ENCODE measurements at places on chromosomes 3 and 15. TPM values are rescaled to one million over a fixed set of nuclear protein-coding genes. Genes with fewer than 3 reads are reported as not detected.

DNA sequence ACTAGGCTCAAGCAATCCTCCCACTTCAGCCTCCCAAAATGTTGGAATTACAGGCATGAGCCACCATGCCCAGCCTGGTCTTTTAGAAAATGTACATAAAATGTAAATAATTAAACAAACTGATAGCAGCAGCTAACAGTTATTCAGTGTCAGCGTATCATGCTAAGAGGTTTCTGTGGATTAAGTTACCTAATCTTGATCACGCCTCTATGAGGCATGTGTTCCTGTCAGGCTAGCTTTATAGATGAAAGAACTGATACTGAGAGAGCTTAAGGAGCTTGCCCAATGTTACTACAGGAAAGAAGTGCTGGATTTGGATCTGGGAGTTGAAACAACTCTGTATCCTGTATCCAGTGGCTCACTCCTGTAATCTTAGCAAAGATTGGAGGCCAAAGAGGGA is 11.2 kb upstream of the MST1R start:
- no peaks in the 10 kb centered on the region for H3K36me3 ChIP-seq
- peaks cover 9% of the 10 kb centered on the region for H3K4me1 ChIP-seq

DNA sequence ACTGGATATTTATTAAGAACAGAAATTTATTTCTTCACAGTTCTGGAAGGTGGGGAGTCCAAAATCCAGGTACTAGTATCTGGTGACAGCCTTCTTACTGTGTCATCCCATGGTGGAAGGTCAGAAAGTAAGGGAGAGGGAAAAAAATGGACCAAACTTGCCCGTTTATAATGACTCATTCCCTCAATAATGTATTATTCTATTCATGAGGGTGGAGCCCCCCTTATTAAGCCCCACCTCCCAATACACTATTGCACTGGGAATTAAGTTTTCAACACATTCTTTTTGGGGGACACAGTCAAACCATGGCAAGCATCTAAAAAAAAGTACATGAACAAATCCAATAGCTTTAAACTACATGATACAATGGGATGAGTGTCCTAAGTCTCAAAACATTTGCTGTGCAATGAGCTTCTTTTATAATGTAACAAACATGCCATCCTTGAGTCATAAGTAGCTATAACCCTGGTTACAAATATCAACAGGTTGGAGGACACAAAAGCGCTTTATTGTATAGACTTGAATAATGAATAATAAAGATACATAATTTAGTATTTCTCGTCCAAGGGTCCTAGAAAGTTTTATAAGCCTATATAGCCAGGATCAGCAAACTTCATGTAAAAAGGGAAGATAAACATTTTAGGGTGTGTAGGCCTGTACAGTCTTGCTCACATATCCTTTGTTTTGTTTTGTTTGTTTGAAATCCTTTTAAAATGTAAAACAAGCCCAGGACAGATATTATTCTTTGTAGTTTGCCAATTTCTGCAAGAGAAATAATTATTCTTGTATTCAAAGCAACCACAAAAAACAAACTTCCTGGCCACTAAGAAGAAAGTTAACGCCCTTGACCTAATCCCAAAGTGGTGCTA is 160.6 kb upstream of the RAP2B start:
- H3K4me3 ChIP-seq, result no peak overlapping the region
- H3K27ac ChIP-seq, result no peak overlapping the region
- no peak for DNase-seq
- H3K27me3 ChIP-seq, result no peaks in the 10 kb centered on the region

GRCh38 chr15:31262143-31262530 is 64.5 kb upstream of the KLF13 start:
- no peak for DNase-seq
- H3K4me3 ChIP-seq, result no peak overlapping the region
- H3K36me3 ChIP-seq, result no peaks in the 10 kb centered on the region
- no peaks in the 10 kb centered on the region for H3K27me3 ChIP-seq
- no peaks in the 10 kb centered on the region for H3K4me1 ChIP-seq

DNA sequence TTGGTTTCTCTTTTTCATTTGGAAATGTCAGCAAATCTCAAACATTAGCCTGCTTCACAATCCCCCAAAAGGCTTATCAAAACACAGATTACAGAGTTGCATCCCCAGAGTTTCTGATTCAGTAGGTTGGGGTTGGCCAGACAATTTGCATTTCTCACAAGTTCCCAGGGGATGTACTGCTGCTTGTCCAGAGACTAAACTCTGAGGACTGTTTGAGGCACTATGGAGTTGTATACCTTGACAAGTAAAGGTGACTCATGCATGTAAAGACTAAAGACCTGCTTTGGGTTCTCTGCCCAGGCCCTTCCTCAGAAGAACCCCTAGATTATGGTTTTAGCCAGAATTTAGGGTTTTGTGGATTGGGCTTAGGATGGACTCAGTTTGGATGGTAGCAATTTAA is 151.1 kb upstream of the ARHGEF26 start:
- H3K27ac ChIP-seq, result no peak overlapping the region
- no peaks in the 10 kb centered on the region for H3K4me1 ChIP-seq
- DNase-seq, result no peak
- no peaks in the 10 kb centered on the region for H3K36me3 ChIP-seq

- H3K27ac ChIP-seq, result no peak overlapping the region
- peaks cover 14% of the 10 kb centered on the region for H3K4me1 ChIP-seq
- no peaks in the 10 kb centered on the region for H3K27me3 ChIP-seq
- H3K36me3 ChIP-seq, result no peaks in the 10 kb centered on the region
- no peak overlapping the region for H3K4me3 ChIP-seq
Measured at GRCh38 chr3:114452256-114452655, 158.4 kb downstream of the TIGIT start.

GRCh38 chr3:25064681-25065080 is 363.4 kb upstream of the RARB start:
- H3K27ac ChIP-seq, result no peak overlapping the region
- H3K36me3 ChIP-seq, result no peaks in the 10 kb centered on the region
- H3K27me3 ChIP-seq, result no peaks in the 10 kb centered on the region
- no peak overlapping the region for H3K4me3 ChIP-seq
- DNase-seq, result no peak

DNA sequence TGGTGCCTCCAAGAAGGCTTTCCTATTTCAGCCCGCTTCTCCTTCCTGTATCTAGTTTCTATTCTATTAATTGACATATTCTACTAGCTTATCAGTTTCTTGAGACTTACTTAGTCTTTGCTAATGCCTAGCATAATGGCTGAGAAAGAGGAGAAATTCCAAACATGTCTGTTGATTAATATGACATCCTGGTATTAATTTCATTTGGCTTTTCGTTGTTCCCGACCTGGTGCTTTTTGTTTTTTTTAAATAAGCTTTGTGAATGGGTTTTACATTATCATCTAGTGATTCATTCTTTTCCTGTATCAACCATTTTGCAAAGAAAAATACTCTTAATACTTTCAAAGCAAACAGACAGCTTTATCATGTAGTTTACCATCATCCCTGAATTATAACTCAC is 13.1 kb downstream of the WDR53 start:
- H3K4me3 ChIP-seq, result no peak overlapping the region
- H3K36me3 ChIP-seq, result no peaks in the 10 kb centered on the region

GRCh38 chr3:197802779-197803459 is 11.9 kb downstream of the LRCH3 start:
- no peak overlapping the region for H3K27ac ChIP-seq
- no peaks in the 10 kb centered on the region for H3K36me3 ChIP-seq
- H3K4me1 ChIP-seq, result 0 out of 2 replicates have a peak, but pooled peaks cover 6% of the 10 kb centered on the region
- DNase-seq, result peak; percentile 52
- H3K27me3 ChIP-seq, result no peaks in the 10 kb centered on the region
- H3K4me3 ChIP-seq, result no peak overlapping the region

- DNase-seq, result peak; percentile 71
- H3K36me3 ChIP-seq, result no peaks in the 10 kb centered on the region
- peak overlapping the region; percentile 80 for H3K27ac ChIP-seq
- H3K4me3 ChIP-seq, result peak overlapping the region; percentile 93
- H3K4me1 ChIP-seq, result peaks cover 18% of the 10 kb centered on the region
Measured at GRCh38 chr3:179148616-179149405, 654 bp downstream of the PIK3CA start.

DNA sequence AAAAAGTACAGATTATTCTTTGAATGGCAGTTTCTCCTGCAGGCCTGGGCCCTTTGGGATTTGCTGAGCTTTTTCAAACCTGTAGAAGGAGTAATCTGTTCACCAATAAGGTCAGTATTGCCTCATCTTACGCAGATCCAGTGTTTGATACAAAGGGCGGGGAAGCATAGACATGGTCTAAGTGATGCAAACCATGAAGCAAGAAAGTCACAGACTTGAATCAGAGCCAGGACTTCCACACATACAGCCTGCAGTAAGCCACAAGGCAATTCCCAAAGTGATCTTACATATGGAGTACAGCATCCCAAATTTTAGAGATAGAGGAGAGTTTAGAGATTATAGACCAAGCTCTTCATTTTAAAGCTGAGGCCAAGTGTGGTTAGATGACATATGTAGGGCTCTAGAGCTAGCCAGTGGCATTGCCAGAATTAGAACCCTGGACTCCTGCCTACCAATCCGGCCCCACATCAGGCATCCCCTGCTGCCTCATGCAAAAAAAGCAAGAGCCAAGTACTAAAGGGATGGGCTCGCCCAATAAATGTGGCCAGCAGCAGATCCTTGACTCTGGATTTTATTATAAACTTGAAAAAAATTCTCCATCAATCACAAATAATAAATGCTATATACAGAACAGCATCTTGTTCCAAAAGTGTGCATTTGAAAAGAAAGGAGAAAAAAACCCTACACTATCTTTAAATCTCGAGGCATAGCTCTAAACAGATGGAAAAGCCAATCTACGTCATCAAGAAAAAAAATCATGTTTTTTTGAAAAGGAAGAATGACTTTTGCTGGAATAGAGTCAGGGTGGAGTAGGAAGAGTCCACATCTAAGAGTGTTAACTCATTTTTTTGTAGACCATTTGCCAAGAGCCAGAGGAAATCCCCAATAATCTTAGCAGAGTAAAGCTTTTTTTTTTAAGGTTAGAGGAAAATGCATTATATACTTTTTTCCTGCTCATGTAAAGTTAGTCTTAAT is 24.0 kb downstream of the ABI3BP start:
- H3K4me1 ChIP-seq, result no peaks in the 10 kb centered on the region
- no peak overlapping the region for H3K27ac ChIP-seq
- no peaks in the 10 kb centered on the region for H3K36me3 ChIP-seq
- H3K4me3 ChIP-seq, result no peak overlapping the region

DNA sequence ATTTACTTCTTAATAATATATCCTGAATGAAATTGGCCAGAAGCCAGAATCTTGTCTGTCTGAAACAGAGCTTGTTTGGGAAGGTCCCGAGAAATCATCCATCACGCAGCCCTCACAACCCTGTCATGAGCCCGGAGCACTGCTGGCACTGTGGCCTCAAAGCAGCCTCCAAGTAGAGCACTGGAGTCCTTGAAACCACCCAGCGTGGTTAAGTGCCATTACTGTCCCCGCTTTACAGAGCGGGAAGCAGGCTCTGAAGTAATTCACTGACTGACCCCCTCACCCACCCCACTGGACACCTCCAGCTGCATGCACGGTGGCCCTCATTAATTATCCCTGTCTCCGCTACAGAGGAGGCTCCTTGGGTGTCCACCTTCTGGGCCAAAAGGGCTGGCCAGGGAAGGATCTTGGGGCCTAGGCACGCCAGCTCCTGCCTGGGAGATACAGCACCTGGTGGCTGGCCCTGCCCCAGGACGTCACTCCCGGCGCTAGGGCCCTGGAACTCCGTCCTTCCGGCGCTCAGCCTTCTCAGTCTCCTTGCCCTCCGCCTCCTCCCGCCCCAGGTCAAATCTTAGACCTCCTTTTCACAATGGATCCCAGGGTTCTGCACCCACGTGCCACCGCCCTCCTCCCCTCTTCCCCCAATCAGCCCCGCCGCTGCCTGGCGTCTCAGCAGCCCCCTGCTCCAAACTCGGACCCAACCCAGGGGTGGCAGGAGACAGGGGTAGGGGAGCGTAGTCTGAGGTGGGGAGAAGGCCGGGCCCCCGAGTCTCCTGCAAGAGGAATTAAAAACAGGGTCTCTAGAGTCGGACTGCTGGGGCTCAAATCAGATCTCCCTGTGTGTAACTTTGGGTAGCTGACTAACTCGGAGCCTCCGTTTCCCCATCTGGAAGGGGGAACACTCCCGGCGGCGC is 1.1 kb downstream of the TKT start:
- H3K4me3 ChIP-seq, result peak overlapping the region; percentile 100
- peaks cover 62% of the 10 kb centered on the region for H3K4me1 ChIP-seq
- H3K27ac ChIP-seq, result peak overlapping the region; percentile 86
- H3K36me3 ChIP-seq, result peaks cover 20% of the 10 kb centered on the region

- peak overlapping the region; percentile 69 for H3K27ac ChIP-seq
- no peaks in the 10 kb centered on the region for H3K27me3 ChIP-seq
- DNase-seq, result peak; percentile 93
- H3K4me3 ChIP-seq, result no peak overlapping the region
Measured at GRCh38 chr15:66673410-66674322, 28.4 kb upstream of the SMAD6 start.

GRCh38 chr3:119418641-119419040 is 44.8 kb downstream of the TMEM39A start:
- H3K27me3 ChIP-seq, result no peaks in the 10 kb centered on the region
- H3K4me1 ChIP-seq, result no peaks in the 10 kb centered on the region
- no peaks in the 10 kb centered on the region for H3K36me3 ChIP-seq
- no peak overlapping the region for H3K4me3 ChIP-seq

The KNG1 gene
- not detected for total RNA-seq

The FHIT gene
- 9.1 TPM for total RNA-seq

The TNFAIP8L3 gene
- total RNA-seq, result 0.54 TPM

The SNAPC5 gene
- 21.2 TPM for total RNA-seq

The MNS1 gene
- 2.9 TPM for total RNA-seq

The TMED3 gene
- 55.0 TPM for total RNA-seq

The EDEM1 gene
- total RNA-seq, result 36.7 TPM

The NANOGP8 gene
- 49.6 TPM for total RNA-seq

The GOLGA6L7 gene
- total RNA-seq, result not detected

The MST1R gene
- total RNA-seq, result 3.7 TPM

The C3orf85 gene
- not detected for total RNA-seq

The KBTBD13 gene
- not detected for total RNA-seq

Measured in GM23338 (cell line).